T-helper 17 cell (primary cell): ENCODE measurements at places on chromosomes 16 and 17.

GRCh38 chr17:60910415-60910814 lies 232.8 kb downstream of the BCAS3 start:
- no peak for DNase-seq

DNA sequence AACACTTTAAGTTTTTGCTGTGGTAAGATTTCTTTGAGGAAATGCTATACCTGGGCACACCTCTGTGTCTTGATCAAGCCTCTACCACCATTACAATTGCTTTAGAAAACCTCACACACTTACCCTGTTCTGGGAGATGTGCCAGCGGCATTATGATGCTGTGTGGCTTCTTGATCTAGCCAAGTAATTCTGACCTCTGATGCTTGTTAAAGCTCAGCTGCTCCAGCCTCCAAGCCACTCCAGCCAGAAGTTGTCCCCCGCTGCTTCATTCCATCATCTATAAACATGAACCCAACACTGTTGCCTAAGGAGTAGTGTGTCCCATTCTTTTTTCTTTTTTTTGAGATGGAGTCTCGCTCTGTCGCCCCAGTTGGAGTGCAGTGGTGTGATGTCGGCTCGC lies 60.1 kb downstream of the CYLD start:
- DNase-seq, result no peak

- DNase-seq, result no peak
These were observed 36.0 kb upstream of the RBFOX3 start for GRCh38 chr17:79646721-79647455.

DNA sequence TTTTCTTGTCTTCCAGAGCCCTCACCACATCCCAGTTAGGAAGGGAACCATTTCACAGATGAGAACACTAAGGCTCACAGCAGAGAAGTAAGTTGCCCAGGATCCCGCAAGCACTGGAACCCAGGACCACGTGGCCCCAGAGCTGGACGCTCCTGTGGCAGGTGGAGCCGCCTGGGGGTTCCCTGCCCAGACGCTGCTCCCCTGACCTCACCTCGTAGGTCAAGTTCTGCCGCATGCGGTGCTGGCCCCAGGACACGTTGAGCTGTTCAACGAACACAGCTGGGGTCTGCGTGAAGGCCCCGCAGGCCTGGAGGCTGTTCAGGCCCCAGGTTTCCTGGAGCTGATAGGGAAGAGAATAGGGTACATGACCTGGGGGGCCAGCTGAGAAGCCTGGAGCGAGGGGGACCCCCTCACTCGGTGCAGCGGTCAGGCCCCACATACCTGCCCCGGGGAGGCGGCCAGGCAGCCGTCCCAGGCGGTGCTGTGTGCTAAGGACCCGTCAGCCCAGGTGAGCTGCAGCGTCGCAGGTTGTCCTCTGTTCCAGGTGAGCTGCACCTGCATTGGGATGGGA lies 54.1 kb downstream of the RMI2 start:
- no peak for DNase-seq

DNA sequence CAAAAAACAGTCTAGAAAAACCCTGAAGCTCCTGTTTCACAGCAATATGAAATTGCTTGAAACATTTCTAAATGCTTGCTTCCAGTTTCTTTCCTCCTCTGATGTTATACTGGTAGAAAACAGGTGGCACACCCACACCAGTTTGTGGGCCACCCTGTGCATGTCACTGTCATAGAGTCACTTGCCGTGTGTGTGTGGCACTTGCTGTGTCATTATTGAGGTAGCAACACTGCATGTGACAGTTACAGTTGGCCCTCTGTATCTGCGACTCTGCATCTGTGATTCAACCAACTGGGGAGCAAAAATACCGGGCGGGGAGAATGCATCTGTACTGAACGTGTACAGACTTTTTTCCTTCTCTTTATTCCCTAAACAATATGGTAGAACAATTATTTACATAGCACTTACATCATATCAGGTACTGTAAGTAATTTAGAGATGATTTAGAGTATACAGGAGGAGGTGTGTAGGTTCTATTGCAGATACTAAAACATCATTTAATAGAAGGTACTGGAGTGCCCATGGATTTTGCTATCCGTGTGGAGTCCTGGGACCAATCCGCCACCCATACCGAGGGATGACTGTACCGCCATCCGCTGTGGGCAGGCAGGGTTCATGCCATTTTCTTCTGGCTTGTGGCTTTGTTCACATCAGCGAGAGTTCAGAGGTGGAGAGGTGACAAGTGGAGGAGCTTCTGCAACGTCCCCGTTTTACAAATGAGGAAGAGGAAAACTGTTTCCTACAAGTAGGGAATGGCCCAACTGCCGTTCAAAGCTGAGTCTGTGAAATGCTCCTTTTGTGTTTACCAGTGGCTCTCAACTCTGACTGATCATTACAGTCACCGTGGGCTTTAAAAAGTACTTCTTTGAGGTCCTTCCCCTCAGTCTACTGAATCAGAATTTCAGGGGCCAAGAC lies 373.7 kb downstream of the SNX29 start:
- DNase-seq, result no peak

DNA sequence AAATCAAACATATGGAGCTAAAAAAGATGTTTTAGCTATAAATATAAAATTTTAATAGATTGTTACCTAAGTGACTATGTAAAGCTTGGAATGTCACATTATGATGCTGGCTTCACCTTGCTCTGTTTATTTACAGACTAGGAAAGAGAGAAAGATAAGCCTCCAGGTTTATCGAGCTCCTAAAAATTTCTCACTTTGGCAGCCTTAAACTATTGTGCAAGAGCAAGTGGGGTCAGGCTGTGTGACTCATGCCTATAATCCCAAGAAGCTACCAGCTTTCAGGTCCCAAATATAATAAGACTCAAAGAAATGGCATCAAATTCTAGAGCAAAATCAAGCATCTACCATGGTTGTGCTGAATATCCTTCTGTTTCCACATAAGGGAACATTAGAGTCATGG lies 34.3 kb upstream of the PRSS54 start:
- DNase-seq, result no peak

- no peak for DNase-seq
These were observed 25.6 kb upstream of the CDRT4 start for GRCh38 chr17:15492791-15493692.

DNA sequence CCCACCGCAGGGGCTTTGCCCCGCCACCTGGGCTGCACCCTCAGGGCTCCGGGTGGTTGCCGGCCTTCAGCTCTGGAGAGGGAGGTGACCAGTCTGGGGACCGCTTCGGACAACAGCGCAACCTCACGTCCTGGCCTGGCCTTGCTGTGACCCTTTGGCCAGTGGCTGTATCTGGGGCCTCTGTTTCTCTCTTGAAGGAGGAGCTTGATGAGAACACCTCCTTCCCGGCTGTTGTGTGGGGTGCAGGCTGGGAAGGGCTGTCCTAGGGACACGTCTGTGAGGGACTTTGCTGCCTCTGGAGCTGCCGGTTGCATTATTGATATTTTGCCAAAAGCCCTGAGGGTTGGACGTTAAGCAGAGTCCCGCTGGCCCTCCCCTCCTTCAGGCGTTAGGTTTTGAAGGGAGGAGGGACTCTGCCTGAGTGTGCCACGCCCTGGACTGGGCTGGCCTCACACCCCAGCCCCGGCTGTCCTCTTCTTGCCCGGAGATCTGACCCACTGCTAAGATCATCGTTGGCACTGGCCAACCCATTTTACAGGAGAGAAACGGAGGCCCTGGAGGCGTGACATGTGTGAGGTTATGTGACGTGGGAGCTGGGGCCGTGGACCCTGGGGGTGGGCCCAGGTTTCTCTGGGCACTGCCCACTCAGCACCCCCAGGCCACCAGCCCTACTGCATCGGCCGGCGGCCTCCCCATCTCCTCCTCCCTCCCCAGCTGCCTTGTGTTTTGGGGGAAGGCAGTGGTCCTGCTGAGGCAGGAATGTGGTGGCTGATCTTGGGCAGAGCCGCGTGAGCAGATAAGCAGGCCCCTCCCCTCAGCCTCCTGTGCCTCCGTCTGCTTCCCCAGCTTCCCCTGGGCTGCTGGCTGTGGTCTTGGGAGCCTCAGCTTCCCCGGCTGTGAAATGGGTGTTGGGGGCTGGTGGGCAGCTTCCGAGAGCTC lies 8.5 kb downstream of the ZFPM1 start:
- no peak for DNase-seq

- peak; percentile 43 for DNase-seq
These were observed 15.0 kb upstream of the C17orf58 start for GRCh38 chr17:68011199-68011665.

- no peak for DNase-seq
These were observed 118.6 kb downstream of the STX8 start for GRCh38 chr17:9457005-9457404.

DNA sequence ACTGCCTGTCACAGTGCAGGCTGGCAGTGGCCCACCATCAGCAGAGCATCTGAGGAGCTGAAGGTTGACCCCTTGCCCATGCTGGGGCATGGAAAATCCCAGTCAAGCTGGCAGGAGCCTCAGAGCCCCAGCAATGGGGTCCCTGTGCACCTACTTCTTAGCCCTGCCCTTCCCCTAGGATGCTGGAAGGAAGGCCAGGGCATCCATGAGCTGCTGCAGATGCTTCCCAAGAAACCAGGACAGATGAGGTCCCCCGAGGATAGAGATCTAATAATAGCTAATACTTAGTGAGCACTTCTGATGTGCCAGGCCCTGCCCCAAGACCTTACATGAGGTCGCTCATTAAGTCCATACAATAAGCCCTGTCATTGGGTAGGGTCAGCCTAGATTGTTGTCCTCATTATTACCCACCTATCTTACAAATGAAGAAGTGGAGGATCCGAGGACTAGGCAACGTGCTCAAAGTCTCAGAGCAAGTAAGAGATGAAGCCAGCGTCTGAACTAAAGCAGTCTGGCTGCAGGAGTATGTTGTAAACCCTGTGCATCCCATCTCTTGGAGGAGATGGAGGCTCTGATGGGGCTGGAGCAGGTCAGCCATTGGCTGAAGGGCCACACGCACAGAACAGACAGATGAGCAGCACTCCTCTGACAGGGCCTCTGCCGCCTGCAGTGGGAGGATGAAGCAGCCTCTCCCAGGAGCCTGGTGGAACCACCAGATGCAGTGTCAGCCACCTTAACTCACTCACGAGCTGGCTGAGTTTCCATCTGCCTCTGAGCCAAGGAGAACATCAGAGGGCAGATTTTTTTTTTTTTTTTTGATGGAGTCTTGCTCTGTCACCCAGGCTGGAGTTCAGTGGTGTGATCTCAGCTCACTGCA lies 175.4 kb downstream of the WSCD1 start:
- no peak for DNase-seq

- no peak for DNase-seq
These were observed 55.7 kb upstream of the CNEP1R1 start for GRCh38 chr16:49969091-49970030.

- DNase-seq, result no peak
These were observed 7.7 kb downstream of the USP6 start for GRCh38 chr17:5123343-5124124.

GRCh38 chr17:3880983-3881382 lies 11.9 kb downstream of the CAMKK1 start:
- DNase-seq, result no peak

DNA sequence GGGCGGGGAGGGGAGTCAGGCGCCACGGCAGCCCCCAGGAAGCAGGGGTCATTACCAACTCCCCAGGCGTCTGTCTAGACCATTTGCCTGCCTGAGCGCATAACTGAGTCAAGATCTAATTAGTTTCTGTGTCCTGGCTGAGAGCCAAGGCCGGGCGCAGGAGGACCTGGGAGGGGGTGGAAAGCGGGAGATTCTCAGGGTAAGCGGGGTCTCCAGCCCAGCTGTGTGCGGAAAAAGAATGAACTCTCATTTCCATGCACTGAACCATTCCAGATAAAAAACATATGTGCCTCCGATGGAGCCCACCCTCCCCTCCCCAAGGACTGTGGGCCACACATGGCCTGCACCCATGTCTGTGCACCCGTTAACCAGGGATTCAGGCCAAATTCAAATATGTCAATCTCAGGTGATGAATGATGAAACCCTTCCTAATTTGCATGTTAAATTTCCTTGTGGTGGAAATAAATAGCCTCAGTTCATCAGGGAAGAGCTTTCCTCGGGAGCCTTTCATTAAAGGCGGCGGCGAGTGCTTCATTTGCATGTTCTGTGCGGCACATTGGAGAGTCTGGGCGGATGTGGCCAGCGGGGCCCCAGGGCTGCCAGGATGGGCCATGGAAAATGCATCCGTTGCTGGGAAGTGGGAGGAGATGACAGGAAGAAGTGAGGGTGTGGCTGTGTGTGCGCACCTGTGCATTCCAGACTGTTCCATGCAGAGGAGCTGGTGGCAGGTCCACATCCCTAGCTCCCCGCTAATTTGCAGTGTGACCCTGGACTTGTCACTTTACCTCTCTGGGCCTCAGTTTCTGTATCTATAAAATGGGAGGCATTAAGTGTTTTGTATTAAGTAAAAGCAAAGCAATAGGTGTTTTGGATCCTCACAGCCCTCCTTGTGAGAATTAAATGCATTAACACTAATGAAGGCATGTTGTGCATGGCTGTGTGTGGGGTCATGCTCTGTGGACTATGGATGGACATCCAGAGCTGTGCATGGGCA lies 151.1 kb downstream of the SDK2 start:
- DNase-seq, result no peak

DNA sequence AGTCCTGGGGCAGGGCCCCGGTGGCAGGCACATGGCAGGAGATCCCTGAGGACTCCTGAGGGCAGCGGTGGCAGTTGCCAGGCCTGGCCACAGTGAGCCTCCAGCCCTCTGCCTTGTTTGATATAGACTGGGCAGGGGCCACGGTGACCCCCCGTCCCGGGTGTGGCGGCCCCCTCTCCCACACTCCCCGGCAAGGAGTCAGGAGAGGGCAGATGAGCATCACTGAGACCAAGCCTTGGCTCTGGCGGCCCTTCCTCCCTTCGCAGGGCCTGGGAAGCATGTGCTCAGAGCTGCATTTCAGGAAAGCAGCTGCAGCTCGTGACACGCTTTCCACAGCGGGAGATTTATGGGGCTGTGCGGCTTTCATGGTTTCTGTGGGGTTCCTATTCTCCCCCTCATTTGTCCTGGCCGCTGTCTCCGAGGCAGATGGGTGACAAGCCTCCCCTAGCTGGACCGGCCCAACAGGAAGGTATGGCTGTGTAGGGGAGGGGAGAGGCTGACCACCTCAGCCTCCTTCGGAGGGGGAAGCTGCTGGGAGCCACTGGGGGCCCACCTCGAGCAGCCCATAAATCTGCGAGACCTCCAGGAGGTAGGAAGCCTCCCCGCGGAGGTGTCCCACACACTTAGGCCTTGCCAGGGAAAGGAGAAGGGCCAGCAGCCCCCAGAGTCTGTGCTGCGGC lies 211.4 kb downstream of the NTN1 start:
- DNase-seq, result no peak

DNA sequence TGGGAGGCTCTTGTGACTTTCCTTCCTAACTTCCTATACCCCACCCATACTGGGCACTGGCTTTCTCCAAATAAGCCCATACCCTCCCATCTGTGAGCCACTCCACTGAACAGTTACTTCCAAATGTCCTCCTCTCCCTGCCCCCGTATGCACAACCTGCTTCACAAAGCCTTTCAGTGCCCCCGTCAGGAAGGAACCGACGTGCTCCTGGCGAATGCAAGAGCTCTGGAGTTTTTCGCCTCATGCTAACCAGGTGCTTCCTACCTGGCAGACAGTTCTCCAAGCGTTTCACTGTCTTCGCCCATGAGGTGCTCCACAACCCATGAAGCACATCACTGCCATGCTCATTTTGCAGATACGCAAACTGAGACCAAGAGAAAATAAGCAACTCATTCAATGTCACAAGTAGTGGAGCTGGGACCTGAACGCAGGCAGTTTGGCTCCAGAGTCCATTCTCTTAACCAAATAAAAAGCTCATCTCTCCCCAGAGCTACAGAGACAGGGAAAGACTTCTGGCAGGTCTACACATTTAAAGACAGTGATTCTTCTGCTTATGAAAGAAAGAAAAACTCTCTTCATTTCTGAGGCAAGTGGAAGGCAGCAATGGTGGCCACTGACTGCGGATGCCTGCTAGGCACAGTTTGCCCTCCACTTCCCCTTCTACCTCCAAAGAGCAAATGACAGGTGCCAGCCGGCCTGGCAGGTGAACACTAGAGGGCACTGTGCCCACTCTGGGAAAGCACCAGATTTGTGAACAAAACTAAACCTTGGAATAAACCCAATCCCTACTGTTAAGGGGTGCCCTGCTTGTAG lies 23.8 kb downstream of the SPHK1 start:
- DNase-seq, result peak; percentile 46
